NCI-H460 (cell line): ENCODE measurements at places on chromosomes 7 and 10.

GRCh38 chr7:7207876-7208275 lies 25.5 kb downstream of the C1GALT1 start:
- DNase-seq, result no peak

DNA sequence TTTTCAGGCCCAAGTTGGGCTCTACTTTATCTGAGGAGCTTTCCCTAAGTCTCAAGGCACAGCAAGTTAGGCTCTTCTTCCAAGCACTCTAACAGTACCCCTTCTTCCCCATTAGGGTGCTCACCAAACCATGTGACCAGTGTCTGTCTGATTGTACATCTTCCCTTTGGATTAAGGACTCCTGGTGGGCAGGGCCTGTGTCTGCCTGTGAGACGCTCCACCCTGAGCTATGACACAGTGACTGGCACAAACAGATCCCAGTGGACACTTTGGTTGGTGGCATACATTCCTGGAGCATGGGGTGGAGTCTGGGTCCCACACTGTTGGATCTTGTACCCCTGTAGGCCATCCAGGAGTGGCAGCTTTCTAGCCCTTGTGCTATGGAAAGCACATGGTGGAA lies 23.8 kb downstream of the PLPP4 start:
- DNase-seq, result no peak

- DNase-seq, result no peak
These were observed 411 bp downstream of the AUTS2 start for GRCh38 chr7:69598487-69599285.

DNA sequence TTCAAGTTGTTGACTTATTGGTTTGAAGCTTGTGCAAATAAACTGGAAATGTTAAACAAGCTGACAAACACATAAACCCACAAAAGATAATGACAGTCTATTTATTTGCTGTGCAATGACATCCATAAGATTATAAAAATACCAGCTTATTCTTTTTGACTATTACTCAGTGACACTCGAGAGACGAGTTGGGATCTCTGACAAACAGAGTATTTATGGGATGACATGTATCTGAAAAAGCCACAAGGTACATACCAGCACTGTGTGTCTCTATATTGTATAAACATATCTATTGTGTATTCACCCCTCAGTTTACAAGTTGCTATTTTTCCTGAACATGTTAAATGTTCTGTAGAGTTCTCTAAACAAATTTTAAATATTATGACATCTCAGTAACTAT lies 88.9 kb downstream of the CHRM2 start:
- DNase-seq, result no peak

DNA sequence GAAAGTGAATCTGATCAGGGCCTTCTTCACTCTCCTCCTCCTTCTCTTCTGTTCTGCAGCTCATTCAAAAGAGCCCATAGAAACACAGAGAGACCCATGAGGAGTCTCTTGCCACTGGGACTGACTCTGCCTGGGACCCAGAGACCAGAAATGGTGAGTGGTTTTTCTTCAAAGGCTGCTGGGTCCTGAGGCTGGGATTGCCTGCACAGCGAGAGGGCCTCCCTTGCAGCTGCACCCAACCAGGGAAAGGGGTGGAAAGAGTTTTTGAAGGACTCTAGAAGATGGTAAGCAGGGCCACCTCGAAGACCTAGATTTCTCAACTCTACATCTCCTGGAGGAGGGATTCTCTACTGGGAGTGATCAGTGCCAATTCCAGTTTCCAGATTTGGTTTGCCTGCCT lies 15.5 kb upstream of the HOXA13 start:
- no peak for DNase-seq
